ENCODE measurements at places on chromosomes 16 and 17.
A peak's percentile ranks its signal among the peaks of the same experiment; 100 is the strongest.

- no peak for DNase-seq
These were observed 106.6 kb downstream of the N4BP1 start for GRCh38 chr16:48503336-48503735.

DNA sequence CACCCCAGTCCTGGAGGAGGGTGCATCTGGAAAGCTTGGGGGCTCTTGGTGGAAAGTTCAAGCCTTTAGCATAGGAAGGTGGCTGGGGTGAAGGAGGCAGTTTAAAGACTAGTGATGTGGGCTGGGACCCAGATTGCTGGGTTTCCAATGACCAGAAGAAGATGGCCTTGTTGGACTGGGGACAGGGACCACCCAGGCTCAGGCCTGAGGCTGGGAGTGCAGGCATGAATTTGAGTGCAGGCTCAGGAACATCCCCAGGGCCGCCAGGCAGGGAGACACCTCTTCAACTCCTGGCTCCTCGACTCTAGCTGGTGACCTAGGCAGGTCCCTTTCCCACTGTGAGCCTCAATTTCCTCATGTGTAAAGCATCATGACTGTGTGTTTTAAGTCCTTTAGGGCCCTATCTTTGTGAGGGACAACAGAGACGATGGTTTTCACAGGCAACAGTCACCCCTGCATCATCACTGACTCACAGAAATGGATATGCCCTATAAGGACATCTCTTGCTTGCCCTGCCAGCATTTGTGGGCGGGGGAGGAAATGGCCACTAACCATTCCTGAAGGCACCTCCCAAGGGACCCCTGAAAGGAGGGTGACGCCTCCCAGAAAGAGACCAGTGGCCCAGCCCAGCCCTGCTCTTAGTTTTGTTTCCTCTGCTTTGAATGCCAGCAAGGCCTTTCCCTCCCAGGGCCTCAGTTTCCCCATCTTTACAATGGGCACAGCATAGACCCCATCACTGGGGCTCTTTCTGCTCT lies 11.1 kb downstream of the NLRC5 start:
- DNase-seq, result peak; percentile 91

GRCh38 chr16:77308163-77308561 lies 109.0 kb downstream of the SYCE1L start:
- no peak for DNase-seq

GRCh38 chr17:57143361-57143760 lies 58.3 kb downstream of the AKAP1 start:
- DNase-seq, result no peak

- DNase-seq, result no peak
These were observed 56.8 kb upstream of the HS3ST2 start for GRCh38 chr16:22757202-22757601.

- peak; percentile 76 for DNase-seq
These were observed at the start of gene CES3 for GRCh38 chr16:66961065-66961744. CES3 (plus strand) TSS chr16:66961266; CDS start chr16:66961308, 42 bp downstream.

DNA sequence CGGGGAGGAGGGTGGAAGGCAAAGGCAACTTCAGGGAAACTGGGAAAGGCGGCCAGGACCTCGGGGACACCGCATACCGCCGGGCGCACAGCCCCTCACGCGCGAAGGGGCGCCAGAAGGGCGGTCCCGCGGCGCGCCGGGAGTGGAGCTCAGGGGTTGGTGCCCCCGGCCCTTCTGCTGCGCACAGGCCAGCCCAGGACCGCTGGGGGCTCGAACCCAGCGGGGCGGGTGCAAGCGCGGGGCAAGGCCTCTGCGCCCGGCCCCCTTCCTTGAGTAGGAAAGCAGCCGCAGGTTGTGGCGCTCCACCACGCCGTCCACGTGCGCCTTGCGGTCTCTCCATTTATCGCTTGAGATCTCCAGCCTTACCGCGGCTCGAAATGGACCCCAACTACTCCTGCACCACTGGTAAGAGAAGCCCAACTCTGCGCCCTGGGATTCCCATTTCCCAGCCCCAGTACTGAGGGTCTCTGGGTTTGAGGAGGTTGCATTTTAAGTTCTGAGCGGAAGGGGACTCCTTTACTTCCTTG lies 3.0 kb upstream of the MT1A start:
- DNase-seq, result no peak

DNA sequence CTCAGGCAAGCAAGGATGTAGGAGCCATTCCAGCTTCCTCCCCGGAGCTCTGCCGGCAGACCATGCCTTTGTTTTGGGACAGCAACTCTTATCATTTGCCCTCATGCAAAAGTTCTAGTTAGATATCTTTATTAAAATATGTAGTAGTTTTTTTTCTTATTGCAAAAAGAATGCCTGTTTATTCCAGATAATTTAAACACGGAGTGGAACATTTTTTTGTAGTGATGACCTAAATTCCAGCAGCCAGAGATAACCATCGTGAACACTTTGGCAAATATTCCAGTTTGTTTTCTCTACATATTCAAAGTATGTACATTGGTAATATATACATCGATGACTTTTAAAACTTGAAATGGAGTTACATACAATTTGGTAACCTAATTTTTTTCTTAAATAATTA lies 54.8 kb downstream of the CRISPLD2 start:
- no peak for DNase-seq
